ENCODE measurements at places on chromosomes 2 and 18.

DNA sequence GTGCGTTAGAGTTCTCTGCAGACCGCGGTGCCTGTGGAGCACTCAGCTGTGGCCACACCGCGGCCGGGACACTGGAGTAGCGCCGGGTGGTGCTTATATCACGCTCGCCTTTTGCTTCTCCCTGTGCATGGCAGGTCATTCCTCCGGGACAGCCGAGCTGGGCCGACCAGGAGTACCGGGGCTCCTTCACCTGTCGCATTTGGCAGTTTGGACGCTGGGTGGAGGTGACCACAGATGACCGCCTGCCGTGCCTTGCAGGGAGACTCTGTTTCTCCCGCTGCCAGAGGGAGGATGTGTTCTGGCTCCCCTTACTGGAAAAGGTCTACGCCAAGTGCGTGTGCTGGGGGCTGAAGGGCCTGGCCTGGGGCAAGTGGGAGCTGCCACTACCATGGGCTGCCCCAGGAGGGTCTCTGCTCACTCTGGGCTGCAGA is 4.2 kb downstream of the CAPN10 start:
- no peak for DNase-seq

DNA sequence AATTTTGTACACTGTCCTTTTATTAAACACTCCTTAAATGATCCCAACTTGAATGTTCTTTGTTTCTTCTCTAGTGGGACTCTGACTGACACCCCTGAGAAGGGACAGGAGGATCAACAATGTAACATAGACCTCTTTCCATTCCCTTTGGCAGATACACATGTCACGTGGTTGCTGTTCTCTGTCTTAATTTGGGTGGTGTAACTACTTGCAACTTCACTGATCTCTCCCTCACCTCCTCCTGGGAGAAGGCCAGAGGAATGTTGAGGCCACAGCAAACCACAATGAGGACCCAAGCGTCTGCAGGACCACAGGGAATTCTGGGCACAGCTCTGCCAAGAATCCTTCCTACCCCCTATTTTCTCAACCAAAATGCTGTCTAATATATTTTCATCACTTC is 205.6 kb downstream of the RTP5 start:
- DNase-seq: no peak

DNA sequence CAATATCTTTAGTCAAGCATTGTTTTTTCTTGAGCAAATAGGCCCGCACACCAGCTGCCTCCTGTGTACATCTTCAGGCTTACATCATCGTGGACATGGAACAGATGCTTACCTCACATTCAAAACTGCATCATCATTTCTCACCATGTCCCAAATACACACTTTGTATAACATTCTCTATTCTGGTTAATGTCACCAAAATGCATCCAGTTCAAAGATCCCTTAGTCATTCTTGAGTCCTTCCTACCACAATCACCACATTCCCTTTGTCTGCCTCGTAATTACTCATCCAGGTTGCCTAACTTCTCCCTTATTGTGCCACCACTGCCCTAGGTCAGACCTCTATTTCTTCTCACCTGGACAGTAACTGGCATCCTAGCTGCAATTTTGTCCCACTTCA is 373.7 kb upstream of the GALNT5 start:
- DNase-seq: no peak

DNA sequence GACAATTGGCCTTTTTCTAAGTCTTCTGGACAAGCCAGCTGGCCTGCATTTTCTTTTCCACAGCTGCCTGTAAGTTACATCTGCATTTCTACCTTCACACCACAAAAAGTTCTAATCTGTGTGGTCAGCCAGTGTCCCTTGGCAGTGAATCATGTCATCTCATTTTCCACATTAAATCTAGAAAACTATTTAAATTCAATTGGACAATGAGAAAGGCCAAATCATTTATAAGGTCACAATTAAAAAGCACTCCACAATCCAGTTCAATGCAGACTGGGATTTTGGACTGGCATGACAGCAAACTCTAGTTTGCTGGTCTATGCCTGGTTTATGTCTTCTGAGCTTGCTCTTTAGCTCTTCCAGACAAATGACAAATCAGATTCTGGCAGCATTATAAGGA is 494.2 kb upstream of the SPHKAP start:
- DNase-seq: no peak

DNA sequence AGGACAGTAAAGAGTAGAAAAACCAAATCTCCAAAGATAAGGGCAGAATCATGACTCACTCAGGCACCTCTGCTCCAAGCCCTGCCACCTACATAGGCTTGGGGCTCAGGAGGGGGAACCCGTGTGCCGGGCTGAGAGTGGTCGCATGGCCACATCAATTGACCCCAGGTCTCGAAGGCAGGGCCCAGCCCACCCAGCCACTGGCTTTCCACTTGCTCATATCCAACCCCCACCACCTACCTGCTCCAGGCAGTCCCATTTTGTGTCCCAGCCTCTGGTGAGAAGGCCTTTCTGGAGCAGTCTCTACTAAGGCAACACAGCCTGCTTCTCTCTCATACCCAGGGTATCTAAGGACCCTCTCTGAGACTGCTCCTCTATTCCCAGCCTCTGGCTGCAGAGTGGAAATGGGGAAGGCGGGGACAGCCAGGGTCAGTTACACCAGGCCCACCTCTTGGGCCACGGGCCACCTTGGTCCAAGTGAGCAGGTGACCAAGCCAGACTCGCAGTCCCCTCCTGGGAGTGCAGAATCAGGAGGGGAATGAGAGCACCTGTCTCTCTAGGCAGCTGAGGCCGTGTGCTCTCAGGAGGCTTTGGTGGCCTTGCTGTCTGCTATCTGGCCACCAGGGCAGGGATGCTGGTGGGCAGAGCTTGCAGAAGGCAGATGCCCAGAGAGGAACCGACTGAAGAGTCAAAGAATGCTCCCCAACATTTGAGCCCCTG is 20.8 kb downstream of the TFCP2L1 start:
- no peak for DNase-seq

DNA sequence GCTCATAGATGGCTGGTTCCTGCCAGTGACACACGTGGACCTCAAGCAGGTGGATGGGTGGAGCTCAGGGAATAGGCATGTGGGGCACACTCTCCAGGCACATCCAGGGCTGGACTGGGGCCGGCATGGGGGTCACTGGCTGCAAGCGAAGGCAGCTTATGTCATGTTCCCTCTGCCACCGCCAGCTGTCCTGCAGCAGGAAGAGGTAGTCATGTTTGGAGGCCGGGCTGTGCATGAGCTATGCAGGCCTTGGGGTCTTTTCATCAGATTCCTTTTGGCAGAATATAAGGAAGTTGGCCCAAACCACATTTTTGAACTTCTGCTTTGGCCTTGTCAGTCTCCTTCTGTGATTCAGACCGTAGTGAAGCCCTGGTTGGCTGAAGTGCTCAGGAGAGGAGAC is 61.5 kb downstream of the AGAP1 start:
- no peak for DNase-seq
